ENCODE measurements at places on chromosomes 7 and 10.

GRCh38 chr10:120996456-120997034 lies 145.4 kb downstream of the WDR11 start:
- no peak for DNase-seq

DNA sequence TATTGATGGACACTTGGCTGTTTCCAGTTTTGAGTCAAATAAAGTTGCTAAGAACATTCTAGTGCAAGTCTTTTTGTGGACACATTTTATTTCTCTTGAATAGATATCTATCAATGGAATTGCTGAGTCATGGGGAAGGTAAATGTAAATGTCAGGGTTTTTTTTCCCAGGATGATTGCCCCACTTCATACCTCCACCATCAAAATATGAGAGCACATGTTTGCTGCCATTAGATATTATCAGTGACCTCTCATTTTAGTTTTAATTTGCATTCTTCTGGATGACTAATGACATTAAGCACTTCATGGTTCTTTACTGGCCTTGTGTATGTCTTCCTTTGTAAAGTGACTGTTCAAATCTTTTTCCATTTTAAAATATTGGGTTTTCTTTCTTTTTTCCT lies 45.7 kb downstream of the PAPSS2 start:
- peak; percentile 82 for DNase-seq

DNA sequence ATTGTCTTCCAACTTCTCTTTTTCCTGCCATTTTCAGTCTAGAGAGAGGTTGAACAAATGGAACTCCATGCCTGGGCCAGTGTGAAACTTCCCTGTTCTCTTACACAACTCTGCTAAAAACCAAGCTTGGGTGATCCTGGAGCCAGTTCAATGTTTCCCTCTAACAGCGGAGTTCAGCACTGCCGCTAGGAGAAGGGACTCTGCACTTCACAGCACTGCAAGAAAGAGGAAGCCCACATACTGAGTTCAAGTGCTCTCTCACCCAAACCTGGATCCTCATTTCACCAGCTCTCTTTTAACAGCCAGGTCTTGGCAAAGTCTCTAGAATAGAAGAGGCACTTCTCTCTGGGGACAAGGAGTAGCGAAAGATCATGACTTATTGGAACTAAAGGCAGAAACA lies 18.8 kb downstream of the FOXI2 start:
- no peak for DNase-seq

- no peak for DNase-seq
Measured at GRCh38 chr10:3241274-3241921, 68.8 kb upstream of the PITRM1 start.

- no peak for DNase-seq
Measured at GRCh38 chr10:123781324-123781900, 110.2 kb downstream of the CPXM2 start.

GRCh38 chr10:31507427-31507826 lies 188.4 kb downstream of the ZEB1 start:
- DNase-seq, result no peak

GRCh38 chr10:100175875-100176274 lies 10.0 kb downstream of the ERLIN1 start:
- no peak for DNase-seq

- DNase-seq, result no peak
Measured at GRCh38 chr10:79020605-79021004, 48.2 kb upstream of the ZMIZ1 start.

DNA sequence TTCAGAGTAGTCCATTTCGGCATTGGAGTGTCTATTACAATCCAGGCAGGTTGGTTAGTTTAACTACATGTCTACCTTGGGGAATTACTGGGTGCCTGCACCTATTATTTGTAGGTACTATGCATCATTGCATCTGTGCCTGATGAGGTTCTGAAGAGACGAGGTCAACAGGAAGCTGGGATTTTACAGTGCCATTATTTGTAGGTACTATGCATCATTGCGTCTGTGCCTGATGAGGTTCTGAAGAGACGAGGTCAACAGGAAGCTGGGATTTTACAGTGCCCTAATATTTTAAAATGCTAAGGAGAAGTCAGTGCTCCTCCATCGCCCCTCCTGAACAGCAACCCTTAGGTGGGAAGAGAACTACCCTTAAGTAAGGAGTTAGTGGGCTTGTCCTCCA lies 41.7 kb downstream of the NPY start:
- no peak for DNase-seq

- DNase-seq, result no peak
Measured at GRCh38 chr10:102763037-102763607, 19.4 kb downstream of the WBP1L start.

GRCh38 chr7:128361411-128362379 lies at the start of gene PRRT4:
Gene PRRT4, minus strand, starts transcription at chr7:128361690.
- peak; percentile 38 for DNase-seq

- DNase-seq, result no peak
Measured at GRCh38 chr10:100129424-100129823, 47.8 kb upstream of the CPN1 start.

GRCh38 chr7:114777288-114777687 lies 144.6 kb upstream of the MDFIC start:
- DNase-seq, result no peak

DNA sequence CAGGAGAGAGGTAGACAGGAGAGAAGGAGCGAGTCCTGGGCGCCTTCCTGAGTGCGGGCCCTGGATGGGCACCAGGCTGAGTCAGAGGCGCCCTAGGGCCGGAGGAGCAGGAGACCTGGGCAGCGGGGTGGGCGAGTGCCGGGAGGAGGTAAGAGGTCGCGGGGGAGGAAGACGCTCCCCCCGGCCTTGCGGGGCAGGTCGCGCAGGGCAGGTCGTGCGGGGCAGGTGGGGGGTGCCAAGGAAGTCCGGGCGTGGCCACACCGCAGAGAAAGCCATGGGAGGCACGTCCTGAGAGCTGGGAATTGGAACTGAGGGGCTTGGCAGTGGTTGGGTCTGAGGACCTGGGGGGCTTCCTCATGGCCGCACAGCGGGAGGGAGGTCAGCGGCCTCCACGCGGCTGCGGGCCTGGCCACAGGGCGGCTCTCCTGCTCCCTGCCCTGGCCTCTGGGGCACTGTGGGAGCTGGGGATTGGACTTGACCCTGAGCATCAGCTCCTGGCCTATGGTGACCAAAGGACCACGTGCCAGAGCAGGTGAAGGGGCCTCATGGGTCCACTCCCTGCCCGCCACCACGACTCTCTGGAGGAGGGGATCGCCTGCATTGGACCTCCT lies 935 bp downstream of the MMP21 start:
- DNase-seq, result no peak

DNA sequence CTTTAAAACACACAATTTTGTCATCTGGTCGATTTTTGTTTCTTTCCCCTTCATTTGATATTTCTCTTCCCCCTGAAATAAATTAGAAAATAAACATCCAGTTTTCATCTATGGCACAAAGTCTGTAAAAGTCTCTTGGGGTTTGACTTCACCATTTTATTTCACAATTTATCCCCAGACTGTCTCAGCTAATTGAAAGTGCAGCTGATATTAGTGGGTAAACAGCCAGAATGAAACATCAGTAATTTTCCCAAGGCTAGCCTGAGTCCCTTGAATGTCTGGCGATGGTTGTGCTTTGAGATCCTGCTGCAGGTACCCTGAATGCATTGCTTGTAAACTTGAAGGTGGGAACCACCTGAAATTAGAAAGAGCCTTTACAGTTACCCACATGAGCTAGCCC lies 60.6 kb upstream of the NEBL start:
- no peak for DNase-seq

DNA sequence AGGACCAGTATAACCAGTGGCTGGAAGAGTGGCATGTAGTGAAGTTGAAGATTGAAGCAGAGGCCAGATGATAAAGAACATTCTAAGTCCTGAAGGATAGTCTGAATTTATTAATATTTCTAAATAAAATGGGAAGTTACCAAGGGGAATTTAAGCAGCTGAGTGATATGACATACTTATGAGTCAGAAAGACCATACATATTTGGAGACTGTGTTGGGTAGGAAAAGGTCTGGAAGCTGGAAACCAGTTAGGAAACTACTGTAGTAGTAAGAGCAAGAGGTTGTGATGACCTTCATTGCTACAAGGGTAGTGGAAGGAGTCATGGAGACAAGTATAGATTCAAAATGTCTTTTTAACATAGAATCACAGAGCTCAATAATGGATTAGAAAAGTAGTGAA lies 752.3 kb downstream of the SUGCT start:
- peak; percentile 37 for DNase-seq

DNA sequence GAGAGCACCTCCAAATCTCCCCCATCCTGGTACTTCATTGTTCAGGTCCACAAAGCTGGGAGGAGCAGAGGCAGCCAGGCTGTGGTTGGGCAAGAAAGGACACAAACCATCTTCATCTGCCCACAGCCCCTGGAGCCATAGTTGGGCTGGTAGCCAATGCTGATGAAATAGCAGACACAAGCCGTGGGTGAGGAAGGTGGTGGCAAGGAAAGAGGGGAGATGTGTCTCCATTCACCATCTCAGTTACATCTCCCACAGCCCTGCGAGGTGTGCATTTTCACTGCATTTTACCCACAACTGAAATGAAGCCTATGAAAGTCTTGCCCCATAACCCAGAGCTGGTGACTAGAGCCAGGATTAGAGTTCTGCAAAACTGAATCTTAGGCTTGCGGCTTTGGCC lies 35.0 kb downstream of the PIK3AP1 start:
- no peak for DNase-seq

DNA sequence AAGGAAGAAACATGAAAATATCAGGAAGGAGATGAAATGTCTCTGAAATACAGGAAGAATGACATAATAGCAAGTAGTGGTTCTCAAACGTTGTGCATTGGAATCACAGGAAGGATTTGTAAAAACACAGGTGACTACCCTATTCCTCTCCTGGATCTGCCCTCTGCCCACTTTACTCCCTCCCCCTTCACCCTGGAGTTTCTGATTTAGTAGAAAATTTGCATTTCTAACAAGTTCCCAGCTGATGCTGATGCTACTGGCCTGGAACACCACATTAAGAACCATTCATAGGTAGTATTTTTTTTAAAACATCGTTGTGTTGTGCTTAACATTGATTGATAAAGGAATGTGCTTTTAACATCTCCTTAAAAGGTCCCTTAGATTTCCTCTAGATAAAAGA lies 130.9 kb downstream of the PHF14 start:
- DNase-seq, result no peak

DNA sequence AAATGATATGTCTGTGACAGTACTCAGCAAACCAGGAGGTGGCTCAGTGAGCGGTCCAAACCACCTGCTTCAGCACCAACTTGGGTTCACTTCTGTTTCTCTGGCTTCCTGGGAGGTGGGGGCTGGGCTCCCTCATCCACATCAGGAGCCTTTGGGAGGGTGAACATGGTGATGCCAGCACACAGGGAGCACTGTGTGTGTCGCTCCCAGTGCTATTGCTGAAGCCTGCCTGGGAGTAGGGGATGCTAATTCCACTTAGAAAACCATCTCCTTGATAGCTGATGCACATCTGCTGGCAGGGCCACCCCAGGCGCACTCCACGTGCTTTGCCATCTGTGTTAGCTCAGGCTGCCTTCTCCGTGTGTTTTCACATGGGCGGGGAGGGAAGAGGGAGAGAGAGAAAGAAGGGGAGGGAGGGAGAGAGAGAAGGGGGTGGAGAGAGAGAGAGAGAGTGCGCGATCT lies 58.0 kb downstream of the RAMP3 start:
- no peak for DNase-seq

DNA sequence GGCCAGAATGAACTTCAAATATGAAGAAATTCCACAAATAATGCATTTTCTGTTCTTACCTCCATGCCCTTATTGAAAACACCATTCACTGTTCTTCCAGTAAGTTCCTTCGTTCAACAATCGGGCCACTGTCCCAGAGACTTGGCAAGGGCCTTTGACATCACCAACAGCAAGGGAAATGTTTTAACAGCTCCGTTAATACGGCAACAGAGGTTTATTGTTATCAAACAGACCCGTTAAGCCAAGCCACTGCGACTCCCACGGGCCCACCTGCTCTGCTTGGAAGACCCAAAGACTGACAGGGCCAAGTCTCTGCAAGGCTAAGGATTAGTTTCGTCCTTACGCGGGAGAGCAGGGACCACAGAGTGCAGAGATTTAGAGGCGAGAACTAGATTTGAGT lies 43.4 kb upstream of the LYZL1 start:
- DNase-seq, result no peak

DNA sequence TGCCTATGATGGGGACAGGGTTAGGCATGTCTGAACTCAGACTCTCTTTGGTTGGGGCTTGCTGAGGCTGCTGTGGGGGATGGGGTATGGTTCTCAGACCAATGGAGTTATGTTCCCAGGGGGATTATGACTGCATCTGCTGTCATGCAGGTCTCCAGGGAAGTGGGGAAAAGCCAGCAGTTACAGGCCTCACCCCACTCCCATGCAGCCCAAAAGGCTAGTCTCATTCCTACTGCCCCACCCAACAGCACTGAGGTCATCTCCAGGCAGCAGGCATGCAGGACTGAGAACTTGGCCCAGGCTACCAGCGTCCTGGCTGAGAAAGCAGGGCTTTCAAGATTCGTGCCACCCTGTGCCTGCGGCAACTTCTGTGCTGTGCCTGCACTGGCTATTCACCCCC lies 373.3 kb downstream of the HTR7 start:
- peak; percentile 66 for DNase-seq

DNA sequence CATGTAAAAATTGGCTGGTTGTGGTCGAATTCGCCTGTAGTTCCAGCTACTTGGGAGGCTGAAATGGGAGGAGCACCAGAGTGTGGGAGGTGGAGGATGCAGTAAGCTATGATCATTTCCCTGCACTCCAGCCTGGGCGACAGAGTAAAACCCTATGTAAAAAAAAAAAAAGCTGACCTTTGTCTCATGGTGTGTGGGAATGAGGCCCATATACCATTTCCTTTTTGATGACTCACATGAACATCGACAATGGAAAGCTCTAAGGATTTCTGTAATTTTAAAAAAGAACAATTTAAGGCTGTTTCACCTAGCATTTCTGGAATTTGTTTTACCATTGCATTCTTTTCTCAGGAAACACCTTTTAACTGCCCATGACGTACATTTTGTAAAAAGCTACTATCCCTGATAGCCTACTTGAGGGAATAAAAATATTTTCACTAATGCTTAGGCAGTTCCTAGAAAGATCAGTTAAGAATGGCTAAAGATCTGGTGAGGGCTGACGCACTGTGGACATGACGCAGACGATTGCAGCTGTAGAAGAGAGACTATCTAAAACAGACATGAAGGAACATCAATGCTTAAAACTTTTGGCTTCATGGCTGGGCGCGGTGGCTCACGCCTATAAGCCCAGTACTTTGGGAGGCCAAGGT lies 400.6 kb upstream of the IGFBP3 start:
- no peak for DNase-seq

GRCh38 chr10:44437840-44438511 lies 53.1 kb upstream of the CXCL12 start:
- no peak for DNase-seq

DNA sequence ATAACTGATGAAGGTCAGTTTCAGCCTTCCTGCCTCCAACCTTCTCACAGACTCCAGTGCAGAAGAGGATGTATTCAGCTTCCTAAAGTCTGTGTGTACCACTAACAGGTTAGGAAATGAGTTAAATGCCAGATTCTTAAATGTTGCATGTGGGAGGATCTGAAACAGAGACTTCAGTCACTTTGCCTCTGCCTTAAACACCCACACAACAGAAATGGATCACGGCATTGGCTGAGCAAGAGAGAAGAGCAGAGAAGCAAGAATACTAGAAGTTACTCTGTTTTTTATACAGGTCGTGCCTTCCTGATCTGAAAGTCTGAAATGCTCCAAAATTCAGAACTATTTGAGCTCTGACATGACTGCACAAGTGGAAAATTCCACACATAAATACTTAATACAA lies 98.9 kb upstream of the ARHGAP21 start:
- DNase-seq, result no peak

- no peak for DNase-seq
Measured at GRCh38 chr7:101084865-101085161, 468 bp upstream of the TRIM56 start.
